ENCODE measurements at places on chromosomes 12 and 14.

- DNase-seq: no peak
These were observed 79.6 kb downstream of the EXOC5 start for GRCh38 chr14:57189070-57189469.

GRCh38 chr14:102831163-102831804, 54.0 kb downstream of the TRAF3 start:
- DNase-seq: no peak

DNA sequence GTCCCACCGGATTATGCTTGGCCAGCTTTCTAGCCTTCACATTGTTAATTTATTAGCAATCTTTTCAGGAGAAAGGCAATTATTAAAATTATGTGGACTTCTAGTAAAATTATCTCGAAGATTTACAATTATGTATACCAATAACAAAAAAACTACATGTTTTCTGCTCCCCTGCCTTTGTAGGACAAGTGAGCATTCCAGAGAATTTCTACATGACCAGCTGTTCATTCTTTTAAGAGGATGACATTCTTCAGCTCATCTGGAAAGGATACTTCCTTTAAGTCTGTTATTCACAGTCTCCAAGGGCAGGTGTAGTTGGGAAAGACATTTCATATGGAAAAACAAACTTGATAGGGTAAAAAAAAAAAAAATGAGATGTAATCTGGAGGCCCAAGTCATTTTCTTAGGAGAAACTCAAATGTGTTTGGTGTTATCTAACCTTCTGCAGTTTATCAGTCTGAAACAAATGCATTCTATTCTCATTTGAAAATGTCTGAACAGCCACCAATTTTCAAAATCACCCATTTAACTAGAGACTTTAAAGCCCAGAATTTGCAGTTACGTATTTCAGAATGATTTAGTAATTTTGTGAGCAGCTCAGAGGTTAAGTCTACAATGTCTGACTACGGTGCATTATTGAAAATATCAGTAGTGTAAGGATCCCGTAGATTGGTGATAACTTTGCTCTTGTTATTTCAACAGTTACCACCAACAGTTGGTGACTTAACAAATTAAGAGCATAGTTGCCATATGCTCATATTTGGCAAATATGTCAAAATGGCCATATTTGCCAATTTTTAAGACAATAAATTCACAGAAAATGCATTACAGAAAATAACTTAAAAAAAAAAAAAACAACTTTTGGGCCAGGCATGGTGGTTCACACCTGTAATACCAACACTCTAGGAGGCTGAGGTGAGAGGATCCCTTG, 1.8 kb upstream of the PHLDA1 start:
- DNase-seq: no peak

DNA sequence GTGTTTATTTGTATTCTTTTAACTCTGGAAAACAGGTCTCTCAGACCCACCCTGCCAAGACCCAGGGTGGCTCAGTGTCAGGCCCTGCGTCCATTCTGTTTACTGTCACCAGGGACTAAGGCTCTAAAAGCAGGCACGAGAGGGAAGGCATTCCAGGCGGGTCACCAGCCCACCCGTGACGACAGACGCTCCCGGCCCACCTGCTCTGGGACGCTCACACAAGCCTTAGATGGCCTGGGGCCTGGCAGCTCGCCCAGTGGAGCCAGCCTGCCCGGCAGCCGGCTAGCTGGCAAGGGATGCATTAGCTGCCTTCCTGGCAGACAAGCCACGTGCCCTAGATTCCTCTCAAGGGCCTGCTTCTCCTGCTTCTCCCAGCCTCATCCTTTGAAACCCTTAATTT, 9.2 kb upstream of the NUAK1 start:
- no peak for DNase-seq

DNA sequence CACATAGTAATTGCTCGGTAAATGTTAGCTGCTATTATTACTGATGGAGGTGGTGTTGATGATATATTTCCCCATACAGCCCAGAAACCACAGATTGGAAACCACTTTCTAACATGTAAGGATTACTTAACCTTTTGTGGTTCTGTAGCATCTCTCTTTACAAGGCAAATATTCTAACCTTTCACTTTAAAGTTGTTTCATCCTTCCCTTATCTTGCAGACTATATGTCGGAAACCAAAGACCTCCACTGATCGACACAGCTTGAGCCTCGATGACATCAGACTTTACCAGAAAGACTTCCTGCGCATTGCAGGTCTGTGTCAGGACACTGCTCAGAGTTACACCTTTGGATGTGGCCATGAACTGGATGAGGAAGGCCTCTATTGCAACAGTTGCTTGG, 75.8 kb downstream of the FRMD6 start:
- no peak for DNase-seq

- no peak for DNase-seq
These were observed 273.5 kb upstream of the SOX5 start for GRCh38 chr12:24222968-24223367.

- no peak for DNase-seq
These were observed 43.0 kb upstream of the TSPAN9 start for GRCh38 chr12:3034067-3034750.

DNA sequence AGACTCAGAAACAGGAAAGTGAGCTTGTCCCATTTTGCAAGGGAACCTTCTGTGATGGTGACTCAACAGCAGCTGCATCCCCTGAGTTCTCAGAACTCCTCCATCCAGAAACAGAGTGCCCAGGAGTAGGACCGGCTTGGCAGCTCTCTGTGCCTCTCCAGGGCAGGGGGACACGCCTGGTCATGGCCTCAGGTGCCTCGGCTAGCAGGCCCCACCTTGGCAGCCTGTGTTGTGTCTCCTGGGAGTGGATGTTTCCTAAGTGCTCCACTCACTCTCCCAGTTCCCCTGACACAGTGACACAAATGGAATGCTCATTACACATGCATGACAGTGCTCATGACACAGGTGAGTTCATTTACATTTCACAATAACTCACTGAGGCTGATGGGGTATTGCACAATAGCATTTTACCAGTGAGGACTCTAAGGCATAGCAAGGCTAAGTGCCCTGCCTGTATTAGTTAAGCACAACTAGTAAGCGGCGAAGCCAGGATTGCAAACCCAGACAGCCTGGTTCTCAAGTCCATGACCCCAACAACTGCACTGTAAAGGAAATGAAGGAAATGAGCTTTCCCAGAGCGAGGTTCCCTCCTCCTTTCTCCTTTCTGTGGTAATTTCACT, 47.4 kb downstream of the CALM1 start:
- no peak for DNase-seq

- DNase-seq: peak; percentile 71
These were observed 8.8 kb upstream of the SH2B3 start for GRCh38 chr12:111396726-111397445.

DNA sequence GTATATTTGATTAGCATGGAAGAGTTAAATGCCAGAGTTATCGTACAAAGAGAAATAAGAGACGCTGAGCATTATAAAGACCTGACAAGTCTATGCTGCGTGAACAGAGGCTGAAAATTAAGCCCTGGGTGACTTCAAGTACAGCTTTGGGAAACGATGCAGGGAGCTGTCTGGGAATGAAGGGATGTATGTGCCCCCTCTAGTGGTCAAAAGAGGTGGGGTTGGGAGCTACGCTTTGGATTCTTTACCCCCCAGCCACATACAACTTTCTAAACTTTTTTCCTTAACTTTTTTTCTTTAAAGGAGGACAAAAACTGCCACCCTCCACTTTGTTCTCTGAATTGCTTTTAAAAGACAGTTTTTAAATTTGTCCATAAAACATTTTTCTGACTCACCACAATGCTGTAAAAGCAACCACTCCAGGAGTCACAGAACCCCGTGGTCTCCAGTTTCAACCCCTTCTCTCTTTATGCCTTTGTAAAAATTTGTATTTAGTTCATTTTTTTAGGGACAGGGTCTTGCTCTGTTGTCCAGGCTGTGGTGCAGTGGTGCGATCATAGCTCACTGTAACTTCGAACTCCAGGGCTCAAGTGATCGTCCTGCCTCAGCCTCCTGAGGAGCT, 59.4 kb downstream of the ZNF664 start:
- no peak for DNase-seq

- DNase-seq: no peak
These were observed 32.5 kb downstream of the KRT76 start for GRCh38 chr12:52744493-52745156.

GRCh38 chr12:68479261-68479895, 131.3 kb upstream of the RAP1B start:
- DNase-seq: no peak

DNA sequence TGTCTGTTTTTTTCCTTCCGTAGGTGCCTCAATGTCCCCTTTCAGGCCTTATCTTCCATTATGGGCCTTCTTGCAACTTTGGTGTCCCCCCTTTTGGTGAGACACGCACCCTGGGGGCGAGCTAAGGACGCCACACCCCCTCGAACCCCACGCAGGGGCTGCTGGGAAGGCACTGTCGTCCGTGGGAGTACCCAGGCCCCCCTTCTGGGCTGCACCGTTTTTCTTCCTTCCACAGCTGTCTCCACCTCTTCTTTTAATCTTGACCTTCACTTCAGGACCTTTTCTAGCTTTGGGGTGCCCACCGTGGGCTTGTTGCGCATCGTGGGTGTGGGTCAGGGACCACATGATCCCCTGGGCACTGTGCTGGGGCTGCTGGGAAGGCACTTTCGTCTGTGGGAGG, 271.8 kb downstream of the ALG10 start:
- DNase-seq: no peak

GRCh38 chr12:112803620-112804282, 12.2 kb downstream of the RPH3A start:
- no peak for DNase-seq

DNA sequence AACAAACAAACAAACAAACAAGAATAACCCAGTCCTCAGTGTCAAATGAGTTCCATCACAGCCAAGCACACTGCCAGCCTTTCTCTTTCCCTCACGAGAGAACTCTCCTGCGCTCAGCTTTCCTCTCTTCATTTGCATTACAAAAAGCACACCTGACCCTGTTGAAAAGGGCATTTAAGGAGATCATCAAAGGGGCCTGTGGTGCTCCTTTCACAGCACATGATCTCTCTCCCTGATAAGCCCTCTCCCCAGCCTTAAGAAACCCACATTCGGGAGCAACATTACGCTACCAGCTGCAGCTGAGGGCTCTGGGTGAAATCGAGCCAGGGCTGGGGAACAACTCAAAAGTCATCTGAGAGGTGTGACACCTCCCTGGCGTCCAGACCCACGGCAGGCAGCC, 165.6 kb upstream of the TMCC3 start:
- no peak for DNase-seq
